ENCODE measurements at places on chromosomes 6 and 20. TPM values are rescaled to one million over a fixed set of nuclear protein-coding genes. Genes with fewer than 3 reads are reported as not detected.

ENPP1 gene
- total RNA-seq = not detected

ALDH8A1 gene
- not detected for total RNA-seq

HRH3 gene
- total RNA-seq = not detected

PNPLA1 gene
- not detected for total RNA-seq

COL19A1 gene
- total RNA-seq = not detected

HCRTR2 gene
- total RNA-seq = not detected

ARMH2 gene
- not detected for total RNA-seq

DNA sequence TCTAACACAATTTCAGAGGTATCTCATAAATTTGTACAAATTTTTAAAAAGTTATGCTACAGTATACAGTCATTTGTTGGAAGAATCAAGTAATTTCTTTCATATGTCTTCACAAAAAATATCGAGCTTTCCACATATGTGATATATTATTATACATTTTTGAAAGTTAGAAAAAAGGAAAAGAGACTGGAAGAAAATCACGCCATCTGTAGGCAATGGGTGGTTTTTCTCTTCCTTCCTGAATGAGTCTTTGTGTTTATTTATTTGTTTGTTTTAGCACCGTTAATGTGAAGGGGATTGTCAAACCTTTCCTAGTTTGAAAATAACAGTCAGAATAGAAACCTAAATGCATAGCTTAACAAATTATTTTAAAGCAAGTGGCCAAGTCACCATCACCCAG, 130.6 kb downstream of the SYNDIG1 start:
- no peak overlapping the region for H3K27ac ChIP-seq
- no peaks in the 10 kb centered on the region for H3K4me1 ChIP-seq
- peaks cover 2% of the 10 kb centered on the region for H3K36me3 ChIP-seq
- DNase-seq = no peak

- no peak overlapping the region for H3K27ac ChIP-seq
- no peaks in the 10 kb centered on the region for H3K4me1 ChIP-seq
- no peak for DNase-seq
- no peaks in the 10 kb centered on the region for H3K36me3 ChIP-seq
- peaks cover 3% of the 10 kb centered on the region for H3K27me3 ChIP-seq
These were observed 22.5 kb upstream of the IRAK1BP1 start for GRCh38 chr6:78844899-78845298.

DNA sequence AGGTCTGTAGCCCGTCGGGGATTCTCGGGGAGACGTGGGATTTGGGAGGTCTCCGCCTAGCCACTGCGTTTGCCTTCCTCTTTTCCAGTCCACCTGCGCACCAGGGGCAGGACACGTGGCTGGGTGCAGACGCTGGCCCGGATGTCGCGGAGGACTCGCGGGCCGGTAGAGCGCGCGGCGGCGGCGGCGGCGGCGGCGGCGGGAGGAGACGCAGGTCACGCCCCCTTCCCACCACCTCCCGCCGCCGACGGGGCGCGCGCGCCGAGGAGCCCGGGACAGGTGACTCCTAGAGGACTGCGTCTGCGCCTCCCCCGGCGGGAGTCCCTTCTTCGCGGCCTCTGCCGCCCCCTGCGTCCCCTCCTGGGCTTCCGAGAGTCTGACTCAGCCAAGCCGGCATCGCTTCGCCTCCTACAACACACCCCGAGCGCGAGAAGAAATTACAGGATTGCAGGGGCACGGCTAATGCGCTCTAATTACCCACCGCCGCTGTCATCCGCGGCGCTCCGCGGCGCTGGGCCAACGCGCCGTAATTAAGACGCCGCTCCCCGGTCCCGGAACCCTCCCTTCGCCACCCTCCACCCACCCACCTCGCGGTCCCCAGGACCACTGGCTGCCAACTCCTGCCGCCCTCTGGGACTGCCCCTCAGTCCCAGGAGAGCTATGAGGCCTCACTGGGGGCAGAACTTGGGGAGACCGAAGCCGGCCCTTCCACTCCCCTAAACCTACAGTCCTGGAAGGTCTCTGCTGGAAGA, 124.5 kb downstream of the MRPL14 start:
- H3K36me3 ChIP-seq = no peaks in the 10 kb centered on the region
- H3K27me3 ChIP-seq = peaks cover 27% of the 10 kb centered on the region
- H3K27ac ChIP-seq = no peak overlapping the region
- peak; percentile 81 for DNase-seq
- H3K4me3 ChIP-seq = peak overlapping the region; percentile 89
- H3K4me1 ChIP-seq = peaks cover 16% of the 10 kb centered on the region

DNA sequence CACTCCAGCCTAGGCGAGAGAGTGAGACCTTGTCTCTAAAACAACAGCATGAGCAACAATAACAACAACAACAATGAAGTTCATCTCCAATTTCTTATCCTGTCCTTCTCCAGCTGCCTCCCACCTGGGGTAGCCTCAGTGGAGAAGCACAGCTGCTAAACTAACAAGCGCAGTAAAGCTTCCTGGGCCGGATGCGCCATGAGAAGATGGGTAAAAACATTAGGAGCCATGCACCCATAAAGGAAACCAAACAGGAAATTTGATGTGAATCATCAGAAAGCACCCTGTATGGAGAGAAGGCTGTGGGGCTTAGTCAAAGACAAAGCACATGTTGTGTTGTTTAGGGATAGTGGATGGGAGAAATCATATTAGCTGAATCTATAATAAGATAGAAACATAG, 61.1 kb upstream of the CCN6 start:
- DNase-seq = peak; percentile 80
- no peak overlapping the region for H3K4me3 ChIP-seq
- no peaks in the 10 kb centered on the region for H3K27me3 ChIP-seq
- H3K4me1 ChIP-seq = peaks cover 87% of the 10 kb centered on the region
- H3K36me3 ChIP-seq = peaks cover 2% of the 10 kb centered on the region
- peak overlapping the region; percentile 90 for H3K27ac ChIP-seq

GRCh38 chr6:31663961-31664789, 622 bp downstream of the GPANK1 start:
- H3K36me3 ChIP-seq = peaks cover 71% of the 10 kb centered on the region
- H3K27ac ChIP-seq = peak overlapping the region; percentile 97

- no peaks in the 10 kb centered on the region for H3K27me3 ChIP-seq
- no peak overlapping the region for H3K4me3 ChIP-seq
- no peaks in the 10 kb centered on the region for H3K4me1 ChIP-seq
- no peak for DNase-seq
These were observed 285.0 kb downstream of the KHDC1L start for GRCh38 chr6:72940265-72940664.

DNA sequence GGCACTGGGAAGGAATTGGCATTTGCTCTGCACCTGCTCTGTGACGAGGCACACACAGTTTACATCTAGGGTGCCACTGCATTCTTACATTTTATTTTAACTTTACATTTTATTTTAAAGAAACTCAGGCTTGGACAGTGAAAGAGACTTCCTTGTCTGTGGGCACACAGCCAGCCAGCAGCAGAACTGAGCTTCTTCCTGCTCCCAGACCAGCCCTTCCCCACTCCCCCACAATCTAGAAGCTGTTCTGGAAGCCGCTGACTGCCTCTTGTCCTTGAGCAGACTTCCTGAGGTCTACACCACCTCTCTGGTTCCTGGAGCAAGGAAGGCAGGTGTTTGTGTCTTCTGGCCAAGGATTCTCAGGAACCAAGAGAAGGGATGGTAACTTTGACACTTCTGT, 27.9 kb upstream of the CD93 start:
- H3K27me3 ChIP-seq = no peaks in the 10 kb centered on the region
- no peak overlapping the region for H3K4me3 ChIP-seq
- no peak for DNase-seq
- H3K36me3 ChIP-seq = no peaks in the 10 kb centered on the region
- H3K27ac ChIP-seq = no peak overlapping the region
- no peaks in the 10 kb centered on the region for H3K4me1 ChIP-seq

- no peak for DNase-seq
- peaks cover 1% of the 10 kb centered on the region for H3K36me3 ChIP-seq
- peaks cover 23% of the 10 kb centered on the region for H3K4me1 ChIP-seq
- no peak overlapping the region for H3K27ac ChIP-seq
These were observed 77.1 kb downstream of the FARS2 start for GRCh38 chr6:5338177-5338960.

- no peak for DNase-seq
- H3K4me1 ChIP-seq = no peaks in the 10 kb centered on the region
- H3K27me3 ChIP-seq = peaks cover 20% of the 10 kb centered on the region
These were observed 50.9 kb downstream of the COL12A1 start for GRCh38 chr6:75154973-75155372.

- H3K27me3 ChIP-seq = no peaks in the 10 kb centered on the region
- no peaks in the 10 kb centered on the region for H3K4me1 ChIP-seq
- H3K36me3 ChIP-seq = no peaks in the 10 kb centered on the region
- no peak overlapping the region for H3K4me3 ChIP-seq
- H3K27ac ChIP-seq = no peak overlapping the region
These were observed 30.9 kb downstream of the SULF2 start for GRCh38 chr20:47754388-47754715.

GRCh38 chr20:49400410-49400809, 82.1 kb downstream of the KCNB1 start:
- no peaks in the 10 kb centered on the region for H3K4me1 ChIP-seq
- H3K36me3 ChIP-seq = no peaks in the 10 kb centered on the region
- H3K27me3 ChIP-seq = no peaks in the 10 kb centered on the region
- no peak overlapping the region for H3K27ac ChIP-seq

- DNase-seq = peak; percentile 91
- H3K27me3 ChIP-seq = no peaks in the 10 kb centered on the region
- peaks cover 20% of the 10 kb centered on the region for H3K36me3 ChIP-seq
- peaks cover 43% of the 10 kb centered on the region for H3K4me1 ChIP-seq
- H3K27ac ChIP-seq = peak overlapping the region; percentile 90
- H3K4me3 ChIP-seq = no peak overlapping the region
These were observed 85.7 kb upstream of the NEDD9 start for GRCh38 chr6:11317885-11318771.

GRCh38 chr20:1467355-1468116, 887 bp upstream of the NSFL1C start:
- no peak for DNase-seq
- H3K4me1 ChIP-seq = peaks cover 42% of the 10 kb centered on the region
- H3K4me3 ChIP-seq = peak overlapping the region; percentile 80
- H3K36me3 ChIP-seq = peaks cover 4% of the 10 kb centered on the region
- H3K27me3 ChIP-seq = peaks cover 6% of the 10 kb centered on the region
- H3K27ac ChIP-seq = no peak overlapping the region

DNA sequence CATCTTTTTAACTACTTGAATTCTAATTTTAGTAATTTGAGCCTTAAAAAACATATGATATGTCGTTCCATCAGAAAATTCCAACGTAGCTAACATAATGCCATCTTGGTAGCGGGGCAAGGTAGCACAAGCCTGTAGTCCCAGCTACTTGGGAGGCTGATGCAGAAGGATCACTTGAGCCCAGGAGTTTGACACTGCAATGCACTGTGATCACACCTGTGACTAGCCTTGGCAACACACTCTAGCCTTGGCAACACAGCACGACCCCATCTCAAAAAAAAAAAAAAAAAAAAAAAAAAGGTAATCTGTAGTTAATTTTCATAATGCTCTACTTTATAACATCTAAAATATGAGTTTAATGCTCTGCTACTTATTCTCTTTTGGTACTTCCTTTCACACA, 6.7 kb downstream of the BCLAF1 start:
- H3K4me1 ChIP-seq = peaks cover 81% of the 10 kb centered on the region
- H3K4me3 ChIP-seq = peak overlapping the region; percentile 32
- peaks cover 38% of the 10 kb centered on the region for H3K36me3 ChIP-seq
- H3K27ac ChIP-seq = peak overlapping the region; percentile 66

DNA sequence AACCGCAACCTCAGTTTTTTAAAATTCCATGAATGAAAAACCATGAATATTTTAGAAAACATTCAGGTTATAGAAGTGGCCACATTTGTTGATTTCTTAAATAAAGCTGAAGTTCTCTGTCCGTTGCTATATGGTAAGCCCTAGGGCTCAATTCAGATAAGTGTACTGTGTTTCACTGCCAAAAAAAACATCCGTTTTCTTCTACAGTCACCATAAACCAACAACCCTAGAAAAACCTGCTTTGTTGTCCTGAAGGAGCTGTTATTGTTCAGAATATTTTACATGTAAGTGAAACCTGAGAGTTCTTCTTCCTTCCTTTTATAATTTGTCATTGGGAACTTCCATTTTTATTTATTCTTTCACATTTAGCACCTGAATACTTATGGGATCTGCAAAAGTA, 274.1 kb downstream of the TFAP2A start:
- no peak overlapping the region for H3K4me3 ChIP-seq
- no peak overlapping the region for H3K27ac ChIP-seq
- no peaks in the 10 kb centered on the region for H3K4me1 ChIP-seq
- H3K27me3 ChIP-seq = peaks cover 4% of the 10 kb centered on the region

DNA sequence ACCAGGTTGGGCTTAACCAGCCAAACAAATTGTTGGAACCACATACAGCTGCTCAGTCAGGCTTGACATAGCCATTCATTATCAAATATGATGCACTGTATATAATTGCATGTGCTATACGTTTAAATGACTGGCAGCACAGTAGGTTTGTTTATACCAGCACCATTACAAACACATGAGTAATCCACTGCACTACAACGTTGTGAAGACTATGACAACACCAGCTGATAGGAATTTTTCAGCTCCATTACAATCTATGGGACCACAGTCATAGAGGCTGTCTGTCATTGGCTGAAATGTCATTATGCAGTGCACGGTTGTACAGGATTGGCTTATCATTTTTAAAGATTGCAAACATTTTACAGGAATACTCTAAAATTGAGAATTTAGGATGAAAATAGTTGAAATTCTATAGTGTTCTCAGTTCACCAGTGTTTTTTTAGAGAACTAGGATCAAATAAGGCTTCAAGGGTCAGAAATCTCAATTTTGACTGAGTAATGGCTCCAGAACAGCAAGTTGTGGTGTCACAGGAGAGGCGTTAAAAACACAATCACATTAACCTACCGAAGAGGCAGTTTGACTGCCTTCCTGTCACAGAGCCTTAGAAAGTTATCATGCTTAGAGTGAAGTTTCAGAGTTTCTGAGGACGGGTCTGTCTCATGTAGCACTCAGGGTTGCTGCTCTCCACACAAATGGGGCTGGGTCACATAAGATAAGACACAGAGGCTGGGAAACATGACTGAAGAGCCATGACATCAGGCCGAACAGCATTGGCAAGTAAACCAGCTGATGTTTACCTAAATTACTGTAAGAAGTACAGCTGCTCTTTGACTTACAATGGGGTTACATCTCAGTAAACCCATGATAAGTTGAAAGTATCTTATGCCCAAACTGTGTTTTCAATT, 60.7 kb upstream of the SMLR1 start:
- H3K27ac ChIP-seq = no peak overlapping the region
- H3K36me3 ChIP-seq = no peaks in the 10 kb centered on the region
- no peaks in the 10 kb centered on the region for H3K4me1 ChIP-seq
- no peak for DNase-seq
- H3K4me3 ChIP-seq = no peak overlapping the region

DNA sequence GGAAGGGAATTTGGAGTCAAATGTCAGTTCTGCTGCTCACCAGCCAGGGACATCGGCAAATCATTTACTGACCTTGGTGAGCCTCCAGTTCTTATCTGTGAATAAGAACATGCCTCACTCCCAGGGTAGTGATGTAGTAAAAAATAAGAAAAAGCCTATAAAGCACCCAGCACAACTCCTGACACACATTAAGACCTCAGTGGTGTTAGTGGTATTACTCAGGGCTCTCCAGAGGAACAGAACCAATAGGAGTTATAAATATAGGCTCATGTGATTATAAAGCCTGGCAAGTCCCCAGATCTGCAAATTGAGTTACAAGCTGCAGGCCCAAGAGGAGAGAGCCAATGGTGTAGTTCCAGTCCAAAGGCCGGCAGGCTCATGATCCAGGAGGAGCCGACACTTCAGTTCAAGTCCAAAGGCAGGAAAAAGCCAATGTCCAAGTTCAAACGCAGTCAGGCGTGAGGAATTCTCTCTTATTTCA, 71.3 kb upstream of the EYA2 start:
- no peak for DNase-seq
- H3K4me1 ChIP-seq = no peaks in the 10 kb centered on the region
- no peak overlapping the region for H3K4me3 ChIP-seq
- no peaks in the 10 kb centered on the region for H3K36me3 ChIP-seq
- peaks cover 15% of the 10 kb centered on the region for H3K27me3 ChIP-seq

GRCh38 chr6:128397996-128398395, 122.4 kb downstream of the PTPRK start:
- no peak overlapping the region for H3K27ac ChIP-seq
- H3K4me3 ChIP-seq = no peak overlapping the region
- no peak for DNase-seq
